H9 (cell line): ENCODE measurements at places on chromosomes 11 and 22.

DNA sequence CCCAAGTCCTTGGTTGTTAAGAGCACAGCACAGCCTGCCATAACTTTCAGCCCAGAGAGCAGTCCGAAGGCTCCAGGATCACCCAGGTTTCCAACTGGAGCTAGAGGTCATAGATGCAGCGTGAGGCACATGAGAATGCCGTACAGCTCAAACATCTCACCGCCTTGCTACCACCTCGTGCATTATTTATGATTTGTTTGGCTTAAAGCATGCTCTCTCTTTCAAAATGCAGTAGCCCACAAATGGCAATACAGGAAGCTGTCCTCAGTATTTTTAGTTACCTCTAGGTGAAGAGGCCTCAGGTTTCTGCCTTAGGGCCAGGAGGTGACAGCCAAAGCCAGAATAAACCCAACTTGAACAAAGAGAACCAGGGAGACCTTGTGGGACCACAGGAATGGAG lies 14.4 kb downstream of the SCN3B start:
- DNase-seq, result no peak

- no peak for DNase-seq
Measured at GRCh38 chr11:15194671-15195415, 80.1 kb downstream of the INSC start.

- DNase-seq, result peak; percentile 56
Measured at GRCh38 chr11:87463486-87464102, 425.9 kb downstream of the TMEM135 start.

DNA sequence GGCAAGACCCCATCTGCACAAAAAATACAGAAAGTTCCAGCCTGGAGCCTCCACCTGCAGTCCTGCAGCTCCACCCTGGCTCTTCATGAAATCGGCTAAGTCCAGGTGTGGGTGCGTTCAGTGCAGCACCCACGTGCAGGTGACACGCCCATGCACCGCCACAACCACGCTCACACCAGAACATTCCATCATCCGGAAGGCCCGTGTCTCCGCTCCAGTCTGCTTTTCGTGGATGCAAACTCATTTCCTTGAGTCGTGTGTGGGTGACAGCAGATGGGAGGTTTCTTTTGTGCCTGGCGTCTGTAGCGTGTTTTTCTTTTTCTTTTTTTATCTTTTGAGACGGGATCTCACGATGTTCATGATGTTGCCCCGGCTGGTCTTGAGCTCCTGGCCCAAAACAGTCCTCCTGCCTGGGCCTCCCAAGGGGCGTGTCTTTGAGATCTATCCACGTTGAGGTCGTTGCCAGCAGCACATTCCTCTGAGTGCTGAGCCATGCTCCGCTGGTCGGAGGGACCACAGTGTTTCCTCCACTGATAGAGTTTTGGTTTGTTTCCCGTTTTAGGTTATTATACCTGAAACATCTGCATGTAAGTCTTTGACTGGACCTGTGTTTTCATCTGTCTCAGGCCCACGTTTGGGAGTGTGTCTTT lies 7.2 kb downstream of the PTDSS2 start:
- no peak for DNase-seq

GRCh38 chr11:64129403-64129802 lies 36.5 kb downstream of the MACROD1 start:
- no peak for DNase-seq

- no peak for DNase-seq
Measured at GRCh38 chr11:95661162-95661561, 128.4 kb downstream of the FAM76B start.

GRCh38 chr11:1837171-1838076 lies 1.4 kb upstream of the TNNI2 start:
- peak; percentile 82 for DNase-seq

- DNase-seq, result no peak
Measured at GRCh38 chr11:134229126-134229790, 4.8 kb downstream of the VPS26B start.

- no peak for DNase-seq
Measured at GRCh38 chr11:122430490-122430889, 225.0 kb upstream of the UBASH3B start.

- no peak for DNase-seq
Measured at GRCh38 chr11:67054346-67054835, 2.3 kb upstream of the RHOD start.

- no peak for DNase-seq
Measured at GRCh38 chr11:43823316-43823715, 57.3 kb upstream of the ALKBH3 start.

DNA sequence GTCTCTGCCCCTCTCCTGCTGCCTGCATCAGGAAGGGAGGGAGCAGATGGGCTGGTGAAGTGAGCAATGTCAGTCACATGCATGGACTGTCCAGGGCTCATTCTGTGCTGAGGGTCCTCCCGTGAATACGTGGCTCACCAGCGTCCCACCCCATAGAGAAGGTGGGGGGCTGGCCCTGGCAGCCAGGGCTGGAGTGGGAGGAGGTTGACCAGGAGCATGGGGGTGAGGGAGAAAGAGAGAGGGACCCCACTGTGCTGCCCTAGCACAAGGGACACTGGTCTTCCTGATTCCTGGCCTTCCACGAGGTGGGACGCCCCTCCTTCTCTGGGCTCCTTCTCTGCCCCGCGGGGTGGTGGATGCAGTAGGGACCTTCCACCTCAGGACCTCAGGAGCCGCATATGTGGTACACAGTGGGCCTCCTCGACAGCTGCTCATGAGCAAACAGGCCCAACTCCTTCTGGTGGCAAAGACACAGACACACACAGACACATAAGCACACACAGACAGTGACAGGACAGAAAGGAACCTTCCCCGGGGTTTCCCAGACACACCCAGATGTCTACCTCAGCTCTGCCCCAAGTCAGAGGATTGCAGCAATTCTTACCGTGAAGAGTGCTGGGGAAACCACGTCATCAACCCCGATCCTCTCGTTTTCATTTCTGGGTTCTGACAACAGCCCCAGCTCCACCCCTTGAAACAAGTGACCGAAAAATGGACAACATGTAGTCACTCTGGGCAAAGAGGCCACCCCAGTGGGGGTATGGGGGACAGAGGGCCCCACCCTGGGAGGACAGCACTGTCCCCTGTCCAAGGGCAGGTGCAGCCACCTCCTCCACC lies 3.6 kb upstream of the APOBEC3A start:
- no peak for DNase-seq

DNA sequence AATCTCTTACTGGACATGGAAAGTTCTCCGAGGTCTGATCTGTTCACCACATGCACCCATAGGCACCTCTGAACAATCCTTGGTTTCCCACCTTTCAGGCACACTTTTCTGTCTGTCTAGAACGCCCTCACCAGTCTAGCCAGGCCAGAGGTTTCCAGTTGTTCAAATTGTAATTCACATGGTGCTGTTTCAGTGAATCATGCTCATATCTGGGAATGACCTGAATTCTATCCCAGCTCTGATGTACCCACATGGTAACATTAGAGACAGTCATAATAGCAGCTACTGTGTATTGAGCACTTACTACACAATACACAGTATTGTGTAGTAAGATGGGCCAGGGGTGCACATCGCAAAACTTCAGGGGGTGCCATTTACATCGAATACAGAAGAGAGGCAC lies 138.2 kb downstream of the COMMD9 start:
- no peak for DNase-seq

DNA sequence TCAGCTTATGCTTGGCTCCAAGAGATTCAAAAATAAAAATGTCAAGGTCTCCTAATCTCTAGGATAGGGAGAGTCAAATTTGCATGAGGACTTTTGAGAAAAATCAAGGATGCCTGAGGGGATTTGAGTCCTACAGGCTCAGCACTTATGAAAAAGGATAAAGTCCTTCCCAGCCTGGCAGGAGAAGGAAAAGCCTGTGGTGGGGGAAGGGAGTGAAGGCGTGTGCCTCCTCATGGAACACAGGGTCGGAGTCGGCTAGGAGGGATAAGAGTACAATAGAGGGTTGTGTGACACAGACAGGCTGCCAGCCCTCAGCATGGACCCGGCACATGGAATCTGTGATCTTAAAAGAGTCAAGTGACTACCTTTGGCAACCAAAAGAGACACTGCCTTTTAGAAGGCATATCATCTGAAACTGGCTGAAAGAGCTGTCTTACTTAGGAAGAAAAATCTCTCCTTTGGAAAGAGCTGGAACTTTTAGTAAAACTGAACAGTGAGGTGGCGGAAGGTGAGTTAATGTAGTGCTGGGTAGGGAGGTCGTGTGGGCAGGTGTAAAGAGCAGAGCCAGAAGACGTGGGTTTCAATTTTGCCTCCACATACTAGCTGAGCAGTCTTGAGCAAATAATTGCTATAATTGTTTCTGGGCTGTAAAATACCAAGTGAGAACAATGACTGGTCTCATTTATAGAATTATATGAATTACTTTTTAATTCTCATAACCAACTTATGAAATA lies 58.8 kb upstream of the RDX start:
- DNase-seq, result peak; percentile 34

DNA sequence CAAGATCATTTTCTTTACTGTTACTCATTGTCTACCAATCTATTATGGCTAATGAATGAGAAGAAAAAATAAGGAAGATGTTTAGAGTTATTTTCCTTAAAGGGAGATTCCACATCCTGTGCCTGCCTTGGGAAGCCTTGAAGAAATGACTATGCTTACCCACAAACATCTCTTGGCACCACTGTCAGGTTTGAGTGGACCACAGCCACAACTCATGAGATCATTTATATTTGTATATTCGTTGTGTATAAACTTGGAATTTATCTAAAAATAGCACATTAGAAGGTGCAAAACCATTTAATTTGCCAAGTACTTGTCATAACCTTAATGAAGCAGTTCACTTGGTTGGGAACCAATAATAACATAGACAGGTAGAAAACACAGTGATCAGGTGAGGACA lies 740.8 kb downstream of the DLG2 start:
- DNase-seq, result no peak

DNA sequence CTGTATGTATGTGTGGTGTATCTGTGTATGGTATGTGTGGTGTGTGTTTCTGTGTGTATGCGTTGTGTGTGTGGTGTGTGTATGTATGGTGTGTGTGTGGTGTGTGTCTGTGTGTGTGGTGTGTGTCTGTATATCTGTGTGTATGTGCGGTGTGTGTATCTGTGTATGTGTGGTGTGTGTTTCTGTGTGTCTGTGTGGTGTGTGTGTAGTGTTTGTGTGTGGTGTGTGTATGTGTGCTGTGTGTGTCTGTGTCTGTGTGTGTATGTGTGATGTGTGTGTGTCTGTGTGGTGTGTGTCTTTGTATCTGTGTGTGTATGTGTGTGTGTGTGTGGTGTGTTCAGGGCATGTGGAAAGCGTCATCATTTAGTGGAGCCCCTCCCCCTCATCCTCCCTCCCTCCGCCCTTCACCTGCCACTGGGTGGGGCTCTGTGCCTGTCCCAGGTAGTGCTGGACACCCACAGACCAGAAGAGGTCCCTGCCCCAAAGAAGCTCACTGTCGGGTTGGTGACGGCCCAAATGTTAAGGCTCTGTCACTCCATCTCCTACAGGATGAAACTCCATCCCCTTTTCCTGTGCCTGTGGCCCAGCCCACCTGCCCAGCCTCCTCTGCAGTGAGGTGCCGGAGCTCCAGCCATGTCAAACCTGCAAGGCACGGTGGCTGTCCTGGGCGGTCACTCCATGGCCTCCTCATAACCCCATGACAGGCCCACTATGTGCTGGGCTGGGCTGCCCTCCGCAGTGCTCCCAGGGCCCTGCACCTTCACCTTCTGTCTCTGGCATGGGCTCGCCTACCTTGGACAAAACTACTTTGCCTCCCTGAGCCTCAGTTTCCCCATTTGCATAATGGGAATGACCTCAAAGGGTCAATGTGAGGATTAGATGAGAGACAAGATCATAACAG lies 23.4 kb upstream of the SHISAL1 start:
- peak; percentile 42 for DNase-seq

DNA sequence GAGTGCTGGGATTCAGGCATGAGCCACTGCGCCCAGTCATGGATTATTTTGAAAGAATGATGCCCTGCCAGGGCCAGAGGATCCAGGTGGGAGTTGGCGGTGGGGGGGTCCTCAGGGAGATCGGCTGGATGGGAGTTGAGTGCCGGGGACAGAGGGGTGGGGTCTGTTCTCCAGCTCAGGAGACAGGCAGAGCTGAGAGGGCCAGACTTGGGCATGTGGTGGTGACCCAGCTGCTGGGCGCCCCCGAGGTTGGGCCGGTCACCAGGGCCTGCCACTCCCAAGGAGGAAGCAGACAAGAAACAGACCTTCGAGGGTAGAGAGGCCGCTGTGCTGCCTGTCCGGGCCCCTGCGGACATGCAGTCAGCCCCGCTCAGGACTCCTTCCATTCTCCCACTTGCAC lies 11.8 kb upstream of the PRODH start:
- peak; percentile 49 for DNase-seq

DNA sequence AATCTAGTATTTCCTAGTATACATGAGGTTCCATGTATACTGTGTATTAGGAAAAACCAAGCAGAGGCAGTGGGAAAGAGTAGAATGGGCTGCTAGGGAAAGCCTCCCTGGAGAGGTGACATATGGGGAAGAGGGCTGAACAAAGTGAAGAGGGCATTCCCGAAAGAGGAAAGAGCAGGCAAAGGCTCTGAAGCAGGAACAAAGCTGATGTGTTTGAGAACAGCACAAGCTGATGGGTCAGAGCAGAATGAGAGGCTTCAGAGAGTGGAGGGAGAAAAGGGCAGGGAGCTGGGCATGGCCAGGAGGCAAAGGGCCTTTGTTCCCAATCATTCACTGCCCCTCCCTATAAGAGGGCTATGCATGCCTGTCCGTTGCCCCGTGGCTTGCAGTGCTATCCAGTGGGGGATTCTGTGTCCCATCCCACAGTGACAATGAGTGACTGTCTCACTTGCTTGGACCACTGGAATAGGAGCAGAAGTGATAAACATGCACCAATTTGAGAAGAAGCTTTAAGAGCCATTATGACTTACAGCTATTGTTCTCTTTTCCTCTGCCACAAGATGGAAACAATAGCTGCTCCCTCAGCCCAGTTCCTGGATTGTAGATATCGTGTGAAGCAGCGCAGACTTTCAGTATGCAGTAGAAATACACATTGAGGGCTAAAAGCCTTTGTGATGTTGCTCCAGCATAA lies 39.6 kb downstream of the GALNT18 start:
- peak; percentile 19 for DNase-seq

DNA sequence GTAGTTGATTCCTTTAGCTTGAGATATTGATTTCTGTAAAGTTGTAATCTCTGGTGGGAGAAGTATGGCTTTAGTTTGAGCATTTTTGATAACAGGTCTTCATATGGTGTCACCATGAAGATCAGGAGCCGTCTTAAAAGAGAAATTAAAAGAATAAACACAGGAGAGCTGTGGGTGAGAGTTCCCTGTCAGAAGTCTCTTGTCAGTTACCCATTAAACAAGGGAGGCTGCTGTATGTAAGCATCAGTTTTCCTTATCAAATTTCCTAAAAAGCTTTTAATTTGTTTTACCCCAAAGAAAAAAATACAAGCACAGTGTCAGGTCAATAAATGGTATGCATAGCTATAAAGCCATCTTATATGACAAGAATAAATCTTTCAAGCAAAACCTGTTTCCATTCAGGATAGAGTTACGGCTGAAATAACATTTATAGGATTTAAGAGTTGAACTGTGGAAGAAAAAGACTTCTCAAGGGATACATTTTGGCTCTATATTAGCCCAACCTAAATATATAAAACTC lies 767.5 kb downstream of the JRKL start:
- DNase-seq, result no peak

DNA sequence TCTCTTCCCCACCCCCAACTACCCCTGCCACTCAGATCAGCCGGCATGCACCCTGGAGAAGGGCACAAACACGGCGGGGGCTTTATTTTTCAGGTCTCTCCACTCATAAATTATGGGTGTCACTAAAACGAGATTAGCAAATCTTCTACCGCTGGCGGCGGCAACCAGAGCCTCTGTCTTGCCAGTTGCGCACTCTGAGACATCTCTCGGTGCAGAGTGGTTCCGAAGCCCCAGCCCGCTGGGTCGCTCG lies 125.3 kb upstream of the C11orf58 start:
- DNase-seq, result peak; percentile 35
